Epithelial cell of prostate (primary cell): ENCODE measurements at places on chromosomes 3 and 15.

DNA sequence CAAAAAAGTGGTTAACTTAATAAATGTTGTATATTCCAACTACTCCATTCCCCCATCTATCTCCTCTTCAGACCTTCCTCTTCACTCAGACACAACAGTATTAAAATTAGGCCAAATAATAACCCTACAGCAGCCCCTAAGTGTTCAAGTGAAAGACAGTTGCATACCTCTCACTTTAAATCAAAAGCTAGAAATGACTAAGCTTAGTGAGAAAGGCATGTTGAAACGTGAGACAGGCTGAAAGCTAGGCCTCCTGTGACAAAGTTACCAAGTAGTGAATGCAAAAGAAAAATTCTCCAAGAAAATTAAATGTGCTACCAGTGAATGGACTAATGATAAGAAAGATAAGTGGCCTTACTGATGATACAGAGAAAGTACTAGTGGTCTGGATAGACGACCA lies 71.7 kb downstream of the ANKRD28 start:
- DNase-seq: no peak

DNA sequence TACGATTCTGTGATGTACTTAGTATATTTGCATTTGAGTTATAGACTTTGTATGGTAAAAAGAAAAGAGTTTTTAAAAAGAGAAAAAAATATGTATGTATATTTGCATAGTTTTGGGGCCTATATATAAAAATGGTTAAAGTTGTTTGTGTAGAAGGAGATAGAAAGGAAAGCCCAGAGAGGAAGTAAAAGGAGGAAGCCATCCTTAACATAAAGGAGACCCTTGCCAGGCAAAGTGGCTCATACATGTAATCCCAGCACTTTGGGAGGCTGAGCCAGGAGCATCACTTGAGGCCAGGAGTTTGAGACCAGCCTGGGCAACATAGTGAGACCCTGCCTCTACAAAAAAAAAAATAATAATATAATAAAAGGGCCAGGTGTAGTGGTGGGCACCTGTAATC lies 8.4 kb downstream of the SNAP23 start:
- DNase-seq: no peak

GRCh38 chr3:168249205-168249549 lies 153.5 kb upstream of the GOLIM4 start:
- DNase-seq: no peak

GRCh38 chr3:74614107-74614967 lies at the start of gene CNTN3:
Gene CNTN3, minus strand, starts transcription at chr3:74614659. Its CDS starts 93,547 bp downstream, at chr3:74521112.
- no peak for DNase-seq

- no peak for DNase-seq
Measured at GRCh38 chr3:173875790-173876189, 478.2 kb downstream of the NLGN1 start.

DNA sequence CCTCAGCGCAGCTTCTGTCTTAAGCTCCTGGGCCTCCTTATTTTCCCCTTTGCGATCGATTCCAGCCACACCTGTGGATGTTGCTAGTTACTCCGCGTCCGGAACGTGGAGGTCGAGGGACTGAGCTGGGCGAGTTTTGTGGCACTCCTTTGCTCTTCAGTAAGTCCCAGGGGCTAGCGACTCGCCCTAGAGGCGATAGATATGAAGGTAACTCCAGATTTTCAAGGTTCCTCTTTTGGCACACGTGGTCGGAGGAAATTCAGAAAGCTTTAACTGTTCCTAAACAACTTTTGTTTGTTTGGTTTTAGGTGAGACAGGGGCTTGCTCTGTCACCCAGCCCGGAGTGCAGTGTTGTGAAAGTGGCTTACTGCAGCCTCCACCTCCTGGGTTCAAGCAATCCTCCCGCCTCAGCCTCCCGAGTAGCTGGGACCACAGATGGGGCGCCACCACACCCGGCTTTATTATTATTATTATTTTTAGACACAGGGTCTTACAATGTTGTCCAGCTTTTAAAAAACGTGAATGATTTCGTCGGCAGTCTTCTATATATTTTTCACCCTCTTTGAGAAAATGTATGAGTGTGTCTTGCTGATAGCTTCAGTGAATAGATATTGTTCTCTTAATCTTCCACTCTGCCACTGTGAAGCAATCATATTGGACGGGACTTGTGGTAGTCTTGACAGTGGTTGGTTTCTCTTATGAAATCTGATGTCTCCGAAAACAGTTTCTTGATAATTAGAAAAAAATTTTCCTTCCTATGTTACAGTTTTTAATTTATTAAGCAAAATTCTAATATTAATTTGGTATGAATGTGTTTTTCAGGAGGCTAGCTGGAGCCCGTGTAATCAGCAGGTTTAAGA lies 785 bp downstream of the MFSD1 start:
- no peak for DNase-seq
